ENCODE measurements at places on chromosomes 1 and 21.

DNA sequence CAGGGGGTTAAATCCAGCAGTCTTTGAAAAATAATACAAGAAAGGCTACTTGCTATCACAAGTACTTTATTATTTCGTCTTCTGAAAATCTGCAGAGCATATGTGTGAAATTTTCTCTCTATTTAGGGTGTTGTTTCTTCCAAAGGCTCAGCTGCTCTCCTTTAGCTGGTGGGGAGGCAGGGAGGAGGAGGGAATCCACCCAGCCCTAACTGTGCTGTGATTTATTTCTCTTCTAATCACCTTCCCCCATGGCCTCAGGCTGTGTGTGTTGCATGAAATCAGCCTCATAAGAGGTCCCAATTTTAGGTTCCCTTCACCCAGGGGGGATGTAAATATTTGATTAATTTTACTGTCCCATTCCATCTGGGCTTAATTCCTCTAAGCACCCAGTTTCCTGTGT lies 77.6 kb upstream of the PGBD5 start:
- DNase-seq, result no peak

- DNase-seq, result no peak
Observed at GRCh38 chr1:19743180-19743579, 56.5 kb downstream of the TMCO4 start.

- no peak for DNase-seq
Observed at GRCh38 chr1:201089596-201089995, 22.6 kb downstream of the CACNA1S start.

- DNase-seq, result no peak
Observed at GRCh38 chr1:235460770-235461169, 43.5 kb downstream of the B3GALNT2 start.

DNA sequence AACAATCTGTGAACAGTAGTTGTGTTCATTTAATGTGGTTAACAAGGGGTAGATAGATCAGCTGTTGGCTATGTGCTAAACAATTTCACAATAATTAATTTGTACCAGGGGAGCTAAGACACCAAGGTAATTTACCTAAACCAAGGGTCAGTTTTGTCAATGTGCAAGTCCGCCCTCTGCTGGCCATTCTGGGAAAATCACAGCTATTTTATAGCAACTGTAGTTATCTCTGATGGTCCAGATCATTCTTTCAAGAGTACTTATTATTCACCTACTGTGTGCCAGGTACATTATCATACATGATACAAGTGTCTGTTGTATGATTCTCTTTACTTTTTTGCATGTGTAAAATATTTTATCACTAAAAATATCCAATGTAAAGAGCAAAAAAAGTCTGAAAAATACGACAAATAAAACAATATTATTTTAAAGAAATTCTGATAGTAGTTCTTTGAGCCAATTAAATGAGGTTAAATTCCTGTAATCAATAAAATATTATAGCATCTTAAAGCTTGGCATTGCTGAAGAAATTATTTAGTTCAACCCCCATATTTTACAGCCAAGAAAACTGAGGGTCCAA lies 312.3 kb upstream of the FAM78B start:
- DNase-seq, result peak; percentile 39

DNA sequence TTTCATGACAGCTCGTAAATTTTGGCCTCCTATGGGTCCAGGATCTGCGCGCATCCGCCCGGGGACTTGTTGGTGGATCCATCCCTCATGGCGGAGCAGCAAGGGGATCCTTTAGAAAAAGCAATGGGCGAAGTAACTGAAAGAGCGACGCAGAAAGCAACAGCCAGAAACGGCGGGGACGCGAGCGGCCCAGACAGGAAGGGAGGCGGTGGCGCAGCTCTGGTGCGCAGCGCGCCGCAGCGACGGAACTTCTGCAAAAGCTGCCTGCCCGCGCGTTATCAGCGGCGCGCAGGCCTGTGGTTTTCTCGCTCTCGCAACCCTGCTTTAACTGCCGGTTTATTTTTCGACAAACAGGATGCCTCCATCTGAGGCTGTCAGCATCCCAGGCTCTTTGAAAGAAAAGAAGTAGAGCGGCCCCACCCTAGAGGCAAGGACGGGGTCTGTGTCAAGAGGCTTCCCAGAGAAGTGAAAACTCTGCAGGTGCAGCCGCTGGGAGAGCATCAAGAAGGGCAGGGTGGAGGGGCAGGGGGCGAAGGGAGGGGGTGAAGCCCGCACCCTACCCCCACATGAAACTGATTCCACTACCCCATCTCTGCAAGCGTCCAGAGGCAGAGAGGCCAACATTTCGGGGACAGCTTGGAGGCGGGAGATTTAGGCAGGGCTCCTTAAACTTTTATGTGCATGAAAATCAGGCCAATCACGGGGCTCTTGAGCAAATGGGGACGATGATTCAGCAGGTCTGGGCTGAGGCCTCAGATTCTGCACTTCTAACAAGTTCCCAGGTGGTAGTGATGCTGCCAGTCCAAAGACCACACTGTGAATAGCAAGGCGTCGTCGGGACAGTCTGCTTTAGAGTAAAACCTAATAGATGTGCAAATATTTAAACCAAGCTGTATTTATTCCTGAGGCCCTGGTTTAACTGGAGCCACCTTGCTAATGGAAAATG lies 22.2 kb downstream of the RUNX1 start:
- DNase-seq, result no peak

GRCh38 chr1:214549604-214550003 lies 1.8 kb downstream of the PTPN14 start:
- no peak for DNase-seq

GRCh38 chr1:19319196-19319595 lies 7.1 kb downstream of the SLC66A1 start:
- DNase-seq, result no peak

DNA sequence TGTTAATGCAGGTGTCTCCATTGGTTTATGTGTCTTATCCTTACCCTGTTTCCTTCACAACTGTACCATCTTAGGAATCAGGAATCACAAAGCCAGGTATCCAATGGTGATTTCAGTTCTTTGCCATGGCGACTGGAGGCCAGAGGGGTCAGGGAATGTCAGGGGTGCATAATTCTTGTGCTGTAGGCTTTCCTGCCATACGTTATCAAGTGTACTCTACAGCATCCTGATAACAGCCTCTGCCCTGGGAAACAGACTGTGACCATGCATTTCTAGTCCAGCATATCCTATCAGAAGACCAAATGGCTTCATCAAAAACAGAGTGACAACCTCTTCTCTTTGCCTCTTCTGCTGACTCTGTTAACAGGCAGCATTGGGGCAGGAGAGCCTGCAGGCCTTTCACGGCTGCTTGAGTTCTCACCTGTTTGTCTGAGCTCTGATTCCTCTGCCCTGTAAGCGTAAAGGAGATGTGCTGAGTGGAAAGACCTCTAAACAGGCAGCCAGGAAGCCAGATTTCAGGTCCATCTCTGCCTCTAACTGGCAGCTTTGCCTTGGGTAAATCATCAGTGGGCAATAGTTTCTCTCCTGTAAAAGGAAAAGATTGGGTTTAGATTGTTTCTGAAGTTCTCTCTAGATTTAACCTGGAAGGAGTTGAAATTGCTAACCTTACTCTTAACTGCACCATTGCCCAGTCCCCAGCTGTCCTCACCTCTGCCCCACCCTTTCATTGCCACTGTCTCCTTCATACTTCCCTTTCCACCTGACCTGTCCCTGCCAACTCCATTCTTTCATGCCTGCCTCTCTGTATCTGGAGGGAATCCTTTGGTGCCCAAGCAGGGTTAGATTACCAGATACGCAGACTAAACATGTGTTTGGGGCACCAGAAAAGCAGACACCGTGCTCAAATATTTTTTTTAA lies 80.2 kb downstream of the LRRC8D start:
- no peak for DNase-seq

DNA sequence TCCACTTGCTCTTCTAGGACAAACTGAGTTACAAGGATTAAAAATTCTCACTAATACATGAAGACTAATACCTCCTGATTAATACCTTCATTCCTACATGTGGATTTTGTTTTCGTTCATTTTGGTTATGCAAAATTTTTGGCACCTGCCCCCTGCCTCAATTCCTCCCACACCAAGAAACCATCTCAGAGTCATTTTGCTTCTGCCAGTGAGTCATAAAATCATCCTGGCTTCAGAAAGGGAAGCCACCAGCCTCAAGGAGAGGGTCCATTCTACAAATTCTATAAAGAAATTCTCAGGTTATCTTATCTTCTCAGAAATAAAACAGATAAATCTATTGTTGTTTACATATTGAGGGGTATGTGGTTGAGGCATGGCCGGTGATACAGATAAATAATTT lies 103.2 kb upstream of the COA6 start:
- no peak for DNase-seq

DNA sequence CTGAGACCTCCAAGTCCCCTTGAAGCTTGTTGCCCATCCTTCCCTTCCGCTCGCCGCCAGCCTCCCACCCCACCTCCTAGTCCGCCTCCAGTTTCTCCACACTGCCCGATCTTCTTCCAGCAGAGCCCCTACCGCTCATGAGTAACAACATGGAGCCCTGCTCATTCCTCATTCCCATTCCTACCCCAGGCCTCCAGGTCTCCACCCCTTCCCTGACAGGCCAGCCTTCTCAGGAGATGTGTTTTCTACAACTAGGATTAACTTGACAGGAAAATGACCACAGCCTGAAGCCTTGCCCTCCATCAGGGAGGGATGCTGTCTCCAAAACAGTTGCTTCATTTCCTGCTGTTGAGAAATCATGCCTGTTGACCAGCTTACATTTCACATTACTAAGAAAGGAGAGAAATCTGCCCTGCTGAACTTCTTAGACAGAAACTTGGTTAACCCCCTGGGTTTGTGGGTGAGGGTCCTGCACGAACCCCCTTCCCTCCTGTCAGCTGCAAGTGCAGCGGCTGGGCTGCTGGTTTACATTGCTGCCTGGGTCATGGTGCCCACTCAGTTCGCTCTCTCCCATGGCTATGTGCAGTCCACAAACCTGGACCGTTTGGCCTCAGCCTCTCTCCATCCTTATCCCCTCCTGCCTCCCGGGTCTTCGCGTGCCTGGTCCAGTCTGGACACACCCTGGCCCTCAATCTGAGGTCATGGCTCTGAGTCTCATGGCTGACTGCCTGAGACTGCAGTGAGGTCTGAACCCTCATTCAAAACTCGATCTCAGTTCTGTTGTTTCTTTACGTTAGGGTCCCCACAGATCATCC lies 16.1 kb upstream of the CHI3L1 start:
- no peak for DNase-seq

GRCh38 chr1:94719926-94720793 lies 100.0 kb upstream of the SLC44A3 start:
- no peak for DNase-seq

DNA sequence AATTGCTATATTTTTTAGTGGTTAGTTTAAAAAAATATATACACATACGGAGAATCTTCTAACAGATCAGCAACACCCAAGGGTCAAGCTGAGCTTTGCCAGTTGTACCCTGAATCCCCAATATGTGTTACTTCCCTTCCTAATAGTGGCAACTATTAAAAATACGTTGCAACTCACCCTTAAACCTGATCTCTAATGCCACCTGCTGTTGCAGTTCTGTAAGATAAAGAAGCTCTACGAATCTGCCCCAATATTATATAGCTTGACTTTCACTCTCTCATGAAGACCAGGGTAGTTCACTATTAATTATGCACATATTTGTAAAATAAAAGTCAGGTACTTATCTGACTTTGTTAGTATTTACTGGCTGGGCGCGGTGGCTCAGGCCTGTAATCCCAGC lies 58.4 kb downstream of the ASH1L start:
- peak; percentile 23 for DNase-seq

GRCh38 chr1:22320587-22321344 lies 130.9 kb upstream of the ZBTB40 start:
- no peak for DNase-seq

DNA sequence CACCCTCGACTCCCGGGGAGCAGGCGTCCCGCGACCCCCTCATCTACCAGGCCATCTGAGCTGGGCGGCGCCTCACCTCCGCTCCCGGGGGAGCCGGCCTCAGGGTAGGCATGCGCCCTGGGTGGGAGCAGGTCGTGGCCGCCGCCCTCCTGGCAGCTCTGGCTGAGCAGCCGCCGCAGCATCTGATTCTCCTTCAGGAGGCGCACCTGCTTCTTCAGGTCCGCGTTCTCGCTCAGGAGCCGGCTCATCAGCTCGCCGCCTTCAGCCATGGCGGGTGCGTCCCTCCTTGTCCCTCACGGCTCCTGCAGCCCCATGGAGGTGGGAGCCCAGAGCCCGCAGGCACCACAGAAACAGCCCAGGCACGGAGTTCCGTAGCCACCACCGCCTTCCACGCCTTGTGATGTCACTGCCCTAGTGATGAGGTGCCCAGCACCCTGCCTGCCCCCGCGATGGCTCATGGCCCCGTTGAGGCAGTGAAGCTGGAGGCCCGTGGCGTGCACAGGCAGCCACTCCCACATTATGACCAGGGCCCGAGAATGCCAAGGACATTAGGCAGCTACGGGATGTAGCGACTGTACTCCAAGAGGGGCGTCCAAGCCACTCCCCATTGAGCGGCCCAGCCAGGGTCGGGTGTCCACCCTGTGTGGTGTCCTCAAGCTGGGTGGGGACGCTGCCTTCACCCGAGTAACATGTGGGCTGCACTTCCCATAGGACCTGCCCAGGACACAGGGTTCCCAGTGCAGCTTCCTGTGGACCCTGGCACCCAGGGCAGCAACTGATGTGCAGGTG lies 1.5 kb downstream of the SPATC1L start:
- no peak for DNase-seq

- DNase-seq, result no peak
Observed at GRCh38 chr1:41673806-41674205, 189.3 kb upstream of the EDN2 start.

DNA sequence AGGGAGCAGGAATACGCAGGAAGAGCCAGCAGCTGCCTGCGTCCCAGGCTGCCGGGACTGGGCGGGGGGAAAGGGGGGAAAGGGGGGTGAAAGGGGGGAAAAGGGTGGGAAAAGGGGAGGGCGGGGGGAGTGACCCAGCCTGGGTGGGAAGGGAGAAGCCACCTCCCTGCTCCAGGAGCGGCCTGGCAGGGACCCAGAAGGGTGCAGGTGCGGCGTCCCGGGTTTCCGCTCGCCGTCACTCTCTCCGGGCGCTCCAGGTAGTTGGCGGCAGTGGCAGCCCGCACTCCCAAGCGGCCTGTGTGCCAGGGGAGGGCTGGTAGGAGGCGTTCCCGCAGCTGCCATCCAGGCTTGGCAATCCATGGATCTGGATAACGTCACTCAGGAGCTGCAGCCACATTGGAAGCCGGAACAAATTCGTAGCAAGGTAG lies 141.0 kb upstream of the NGF start:
- no peak for DNase-seq

DNA sequence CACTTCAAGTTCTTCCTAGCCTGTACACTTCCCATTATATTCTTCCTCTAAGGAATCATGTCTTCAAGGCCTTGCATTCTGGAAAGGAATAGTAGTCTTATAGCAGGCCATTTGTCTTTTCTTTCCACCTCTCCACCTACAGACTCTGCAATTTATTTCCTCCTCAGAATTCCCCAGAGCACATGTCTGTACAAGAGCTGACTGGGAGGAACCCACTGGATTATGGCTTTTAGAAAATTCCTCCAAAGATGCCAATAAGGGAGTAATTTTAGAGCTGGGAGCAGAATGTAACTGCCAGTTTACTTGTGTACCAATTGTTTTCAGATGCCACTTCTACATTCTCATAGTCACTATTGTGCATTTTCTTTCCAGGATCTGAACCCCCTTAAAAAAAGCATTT lies 3.4 kb upstream of the PSMG1 start:
- DNase-seq, result no peak

- peak; percentile 30 for DNase-seq
Observed at GRCh38 chr1:22184892-22185612, 42.2 kb upstream of the WNT4 start.

- DNase-seq, result no peak
Observed at GRCh38 chr1:9601942-9602793, 13.5 kb downstream of the TMEM201 start.

- peak; percentile 83 for DNase-seq
Observed at GRCh38 chr1:94335950-94336349, 82.2 kb upstream of the ABCD3 start.

- no peak for DNase-seq
Observed at GRCh38 chr1:55699228-55699627, 484.1 kb upstream of the USP24 start.
